ENCODE measurements at places on chromosomes 5 and 9.

DNA sequence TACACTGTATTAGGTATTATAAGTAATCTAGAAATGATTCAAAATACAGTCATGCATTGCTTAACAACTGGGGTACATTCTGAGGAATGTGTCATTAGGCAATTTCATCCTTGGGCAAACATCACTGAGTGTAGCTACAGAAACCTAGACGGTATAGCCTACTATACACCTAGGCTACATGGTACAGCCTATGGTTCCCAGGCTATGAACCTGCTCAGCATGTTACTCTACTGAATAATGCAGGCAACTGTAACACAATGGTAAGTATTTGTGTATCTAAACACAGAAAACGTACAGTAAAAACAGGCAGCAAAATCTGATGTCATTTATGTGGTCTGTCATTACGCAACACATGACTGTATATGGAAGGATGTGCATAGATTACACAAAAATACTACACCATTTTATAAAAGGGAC is 96.8 kb downstream of the RAPGEF6 start:
- no peak for DNase-seq

DNA sequence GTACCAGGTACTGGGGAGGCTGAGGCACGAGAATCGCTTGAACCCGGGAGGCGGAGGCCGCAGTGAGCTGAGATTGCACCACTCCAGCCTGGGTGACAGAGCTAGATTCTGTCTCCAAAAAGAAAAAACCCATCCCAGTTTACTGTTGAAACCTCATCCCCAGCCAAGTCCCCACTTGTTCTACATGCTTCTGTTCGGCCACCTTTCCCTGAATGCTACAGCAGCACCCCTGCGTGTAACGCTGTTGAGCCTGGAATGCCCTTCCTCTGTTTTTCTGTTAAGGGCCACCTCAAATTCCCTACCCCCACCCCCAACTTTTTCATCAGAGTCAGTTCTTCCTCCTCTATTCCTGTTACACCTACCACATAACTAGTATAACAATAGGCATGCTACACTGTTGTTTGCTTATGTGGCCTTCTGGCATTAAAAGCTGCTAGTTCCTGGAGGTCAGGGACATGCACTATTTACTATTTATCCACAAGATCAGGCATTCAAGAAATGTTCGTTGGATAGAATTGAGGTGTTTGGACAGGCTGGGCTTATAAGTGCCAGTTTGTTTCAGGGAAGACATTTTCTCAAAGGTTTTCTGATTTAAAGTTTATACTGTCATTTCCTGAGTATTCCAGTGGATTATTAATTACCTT is 47.1 kb upstream of the C5orf47 start:
- DNase-seq: no peak

- DNase-seq: no peak
Observed at GRCh38 chr9:31573561-31573960, 810.9 kb upstream of the ACO1 start.

DNA sequence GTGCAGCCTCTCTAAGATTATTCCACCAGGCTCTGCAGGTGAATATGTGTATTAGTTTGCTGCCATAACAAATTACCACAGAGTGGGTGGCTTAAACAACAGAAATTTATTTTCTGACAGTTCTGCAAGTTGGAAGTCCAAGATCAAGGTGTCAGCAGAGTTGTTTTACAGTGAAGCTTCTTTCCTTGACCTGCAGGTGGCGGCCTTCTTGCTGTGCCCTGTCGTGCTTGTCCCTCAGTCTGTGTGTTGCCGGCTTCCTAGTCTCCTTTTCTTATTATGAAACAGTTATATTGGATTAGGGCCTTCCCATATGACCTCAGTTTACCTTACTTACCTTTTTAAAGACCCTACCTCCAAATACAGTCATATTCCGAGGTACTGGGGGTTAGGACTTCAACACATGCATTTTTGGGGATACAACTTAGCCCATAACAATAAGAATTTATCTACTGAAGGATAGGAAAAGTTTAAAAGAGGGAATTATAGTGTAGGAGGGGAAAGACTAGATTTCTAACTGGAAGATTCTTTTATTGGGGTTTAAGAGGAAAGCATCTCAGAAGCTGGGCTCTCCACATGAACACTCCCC is 97.4 kb downstream of the OSTF1 start:
- peak; percentile 28 for DNase-seq

DNA sequence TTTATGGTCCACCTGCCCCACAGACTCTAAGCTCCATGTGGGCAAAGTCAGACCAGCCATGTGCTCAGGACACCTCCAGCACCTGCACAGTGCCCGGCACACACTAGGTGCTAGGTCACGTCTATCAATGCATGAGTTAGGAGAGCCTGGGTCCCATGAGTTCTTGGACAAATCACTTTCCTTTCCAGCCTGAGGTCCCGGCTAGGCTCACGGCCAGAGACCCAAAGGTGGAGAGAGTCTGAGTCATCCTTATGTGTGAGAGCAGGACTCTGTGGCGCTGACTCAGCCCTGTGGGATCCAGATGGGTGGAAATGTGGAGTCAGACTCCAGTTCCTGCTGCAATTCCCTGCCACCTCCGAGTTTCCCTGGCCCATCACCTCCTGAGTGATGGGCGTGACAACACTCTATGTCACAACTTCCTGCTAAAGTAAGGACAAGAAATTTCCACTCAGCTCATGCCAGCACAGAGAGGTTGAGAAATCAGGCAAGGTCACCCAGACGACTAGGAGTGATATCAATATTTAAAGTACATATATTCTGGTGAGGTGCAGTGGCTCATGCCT is 2.5 kb upstream of the ST6GALNAC4 start:
- no peak for DNase-seq

GRCh38 chr9:113958556-113958955 is 82.4 kb downstream of the ZNF618 start:
- no peak for DNase-seq
